HFF-Myc (cell line): ENCODE measurements at places on chromosomes 5 and 9.

- DNase-seq, result no peak
Measured at GRCh38 chr5:150338546-150338945, 19.0 kb upstream of the TCOF1 start.

DNA sequence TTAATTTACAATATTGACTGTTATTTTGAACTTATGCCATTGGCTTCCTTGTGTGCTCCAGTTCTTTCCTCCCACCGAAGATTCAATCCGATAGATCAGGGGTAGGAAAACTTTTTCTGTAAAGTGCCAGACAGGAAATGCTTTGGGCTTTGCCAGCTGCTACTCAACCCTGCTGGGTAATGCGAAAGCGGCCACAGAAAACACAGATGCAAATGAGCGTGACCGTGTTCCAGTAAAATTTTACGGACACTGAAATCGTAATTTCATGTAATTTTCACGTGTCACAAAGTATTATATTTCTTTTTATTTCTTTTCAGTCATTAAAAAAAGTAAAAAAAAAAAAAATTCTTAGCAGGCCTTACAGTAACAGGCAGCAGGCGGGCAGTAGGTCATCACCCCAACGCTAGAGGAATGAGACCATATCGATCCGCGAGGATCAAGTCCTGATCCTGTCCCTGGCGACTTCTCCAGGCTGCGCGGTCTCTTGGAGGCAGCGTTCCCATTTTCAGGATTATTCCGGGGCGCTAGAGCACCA lies 599 bp downstream of the NMRK1 start:
- no peak for DNase-seq

DNA sequence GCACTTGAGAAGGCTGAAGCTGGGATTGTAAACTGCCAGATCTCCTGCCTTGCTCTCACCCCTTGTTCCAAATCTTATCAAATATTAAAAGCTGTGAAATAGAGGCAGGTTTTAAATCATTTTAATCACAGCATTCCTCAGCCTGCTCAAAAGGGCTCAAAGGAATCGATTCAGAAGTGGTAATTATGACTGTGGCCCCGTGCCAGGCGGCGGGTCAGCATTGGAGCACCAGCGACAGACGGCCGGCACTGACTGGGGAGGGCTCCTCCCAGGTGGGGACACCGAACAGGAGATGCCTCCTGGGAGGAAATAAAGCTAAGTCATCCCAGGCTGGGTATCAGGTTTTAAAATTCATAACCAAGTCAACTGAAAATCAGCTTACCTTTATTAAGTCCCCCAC lies 66.7 kb downstream of the KCNIP1 start:
- DNase-seq, result no peak

DNA sequence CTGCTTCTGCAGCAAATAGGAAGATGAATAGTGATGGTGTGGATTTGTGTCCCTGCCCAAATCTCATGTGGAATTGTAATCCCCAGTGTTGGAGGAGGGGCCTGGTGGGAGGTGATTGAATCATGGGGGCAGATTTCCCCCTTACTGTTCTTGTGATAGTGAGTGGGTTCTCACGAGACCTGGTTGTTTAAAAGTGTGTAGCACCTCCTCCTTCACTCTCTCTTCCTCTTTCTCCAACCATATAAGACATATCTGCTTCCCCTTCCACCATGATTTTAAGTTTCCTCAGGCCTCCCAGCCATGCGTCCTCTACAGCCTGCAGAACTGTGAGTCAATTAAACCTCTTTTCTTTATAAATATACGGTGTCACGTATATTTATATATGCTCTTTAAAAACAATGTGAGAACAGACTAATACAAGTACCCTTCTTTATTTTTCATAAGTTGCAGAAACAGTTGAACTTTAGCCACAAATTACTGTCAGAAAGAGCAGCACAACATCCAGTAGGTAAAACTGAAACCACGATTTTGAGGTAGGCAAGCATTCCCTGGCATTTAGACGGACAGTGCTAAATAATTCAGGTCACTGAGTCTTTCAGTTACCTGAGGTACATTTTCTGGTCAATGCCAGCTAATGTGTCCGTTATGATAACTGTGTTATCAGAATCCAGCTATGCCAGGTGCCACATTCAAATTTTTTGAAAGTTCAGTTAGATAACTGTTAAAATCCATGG lies 79.3 kb upstream of the SPEF2 start:
- DNase-seq, result no peak

- no peak for DNase-seq
Measured at GRCh38 chr5:80348171-80348570, 28.4 kb downstream of the SPZ1 start.

GRCh38 chr9:9904041-9904440 lies 708.8 kb downstream of the PTPRD start:
- no peak for DNase-seq

- no peak for DNase-seq
Measured at GRCh38 chr9:99105152-99106043, 485 bp downstream of the TGFBR1 start.

DNA sequence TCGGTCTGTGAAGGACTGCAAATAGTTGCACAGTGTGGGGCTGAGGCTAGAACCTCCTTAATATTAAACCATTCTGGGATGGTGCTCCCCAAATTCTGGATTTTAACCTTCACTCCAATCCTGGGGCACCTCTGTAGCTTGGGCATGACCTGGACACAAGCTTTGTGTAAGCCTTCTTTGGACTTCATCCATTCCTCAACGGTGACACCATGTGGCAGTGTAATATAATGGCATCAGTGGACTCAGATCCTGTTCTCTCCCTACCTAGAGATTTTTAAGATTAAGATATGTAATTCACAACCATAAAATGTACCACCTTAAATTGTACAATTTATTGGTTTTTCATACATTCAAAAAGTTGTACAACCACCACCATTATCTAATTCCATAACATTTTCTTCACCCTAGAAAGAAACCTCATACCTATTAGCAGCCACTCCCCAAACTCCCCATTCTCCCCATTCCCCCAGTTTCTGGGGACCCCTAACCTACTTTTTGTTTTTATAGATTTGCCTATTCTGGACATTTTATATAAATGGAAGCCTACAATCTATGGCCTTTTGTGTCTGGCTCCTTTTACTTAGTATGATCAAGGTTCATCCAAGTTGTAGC lies 4.8 kb upstream of the PLGRKT start:
- peak; percentile 32 for DNase-seq

DNA sequence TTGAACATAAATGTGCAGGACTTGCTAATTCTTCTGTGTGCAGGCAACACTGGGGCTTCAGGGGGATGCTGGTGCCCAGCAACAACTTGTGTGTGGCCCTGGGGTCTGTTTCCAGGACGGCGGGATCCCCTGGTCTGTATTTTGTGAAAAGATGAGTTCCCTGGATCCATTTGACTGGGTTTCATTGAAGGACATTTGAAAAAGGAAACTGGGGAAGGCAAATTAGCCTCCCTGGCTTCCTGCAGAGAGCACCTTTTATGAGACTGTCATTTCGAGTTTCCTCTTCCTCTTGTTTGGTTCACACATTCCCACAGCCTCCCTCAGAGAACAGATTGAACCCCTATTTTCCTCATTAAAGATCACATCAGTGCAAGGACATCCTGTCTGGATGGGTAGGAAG lies 63.1 kb downstream of the FOXI1 start:
- DNase-seq, result no peak

DNA sequence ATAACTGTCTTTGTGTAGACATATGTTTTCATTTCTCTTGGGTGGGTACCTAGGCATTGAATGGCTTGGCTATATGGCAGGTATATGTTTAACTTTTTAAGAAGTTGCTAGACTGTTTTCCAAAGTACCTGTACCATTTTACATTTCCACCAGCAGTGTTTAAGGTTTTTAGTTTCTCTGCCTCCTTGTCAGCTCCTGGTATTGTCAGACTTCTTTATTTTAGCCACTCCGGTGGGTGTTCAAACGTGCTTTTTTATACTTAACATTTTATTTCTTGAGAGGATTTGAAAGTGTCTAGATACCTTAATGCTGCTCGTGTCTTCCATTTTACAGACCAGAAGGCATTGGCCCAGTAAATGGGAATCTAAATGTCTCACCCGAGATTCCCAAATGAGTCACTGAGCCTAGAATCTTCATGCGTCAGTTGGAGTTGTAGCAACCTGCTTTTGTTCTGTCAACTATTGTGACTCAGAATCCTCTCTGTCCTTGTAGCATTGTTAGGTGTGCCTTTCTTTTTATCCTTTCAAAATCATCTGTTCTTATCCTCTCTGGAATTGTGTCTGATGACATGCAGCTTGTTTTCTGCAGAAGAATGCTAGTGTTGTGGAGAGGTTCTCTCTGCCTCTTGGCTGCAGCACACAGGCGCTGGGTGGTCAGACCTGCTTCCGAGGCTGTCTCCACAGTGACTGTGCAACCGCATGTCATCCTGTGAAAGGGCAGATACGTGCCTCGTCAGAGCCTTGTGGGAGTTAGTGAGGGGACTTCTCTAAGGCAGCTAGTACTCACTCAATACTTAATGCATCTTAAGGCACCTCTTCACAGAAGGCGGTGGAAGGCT lies 291.8 kb downstream of the AOPEP start:
- peak; percentile 83 for DNase-seq

GRCh38 chr5:90014420-90014819 lies 395.1 kb downstream of the CETN3 start:
- no peak for DNase-seq

DNA sequence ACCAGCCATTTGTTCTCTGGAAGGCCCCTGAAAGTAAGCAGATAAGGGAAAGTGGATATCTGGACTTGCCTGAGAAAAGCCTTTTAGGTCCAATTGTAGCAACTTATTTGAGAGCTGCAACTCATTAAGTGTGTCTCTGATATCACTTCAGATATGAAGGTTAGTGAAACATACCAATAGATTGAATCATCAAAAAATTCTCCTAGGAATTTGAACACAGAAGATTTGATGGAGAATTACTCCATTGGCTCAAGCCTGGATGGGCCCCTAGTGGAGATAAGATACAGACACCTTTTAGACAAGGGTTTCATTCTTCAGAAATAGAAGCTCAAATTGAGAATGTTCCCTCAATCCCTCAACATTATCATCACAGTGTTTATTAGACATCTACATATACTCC lies 356.7 kb downstream of the NDUFS4 start:
- no peak for DNase-seq

DNA sequence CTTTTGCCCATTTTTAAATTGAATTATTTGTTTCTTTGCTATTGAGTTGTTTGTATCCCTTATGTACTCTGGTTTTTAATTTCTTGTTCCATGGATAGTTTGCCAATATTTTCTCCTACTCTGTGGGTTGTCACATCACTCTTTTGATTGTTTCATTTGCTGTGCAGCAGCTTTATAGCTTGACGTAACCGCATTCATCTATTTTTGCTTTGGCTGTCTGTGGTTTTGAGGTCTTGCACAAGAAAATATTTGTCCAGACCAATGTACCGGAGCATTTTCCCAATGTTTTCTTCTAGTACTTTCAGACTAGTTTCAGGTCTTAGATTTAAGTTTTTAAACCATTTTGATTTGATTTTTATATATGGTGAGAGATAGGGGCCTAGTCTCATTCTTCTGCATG lies 36.2 kb upstream of the ZNF366 start:
- DNase-seq, result no peak

DNA sequence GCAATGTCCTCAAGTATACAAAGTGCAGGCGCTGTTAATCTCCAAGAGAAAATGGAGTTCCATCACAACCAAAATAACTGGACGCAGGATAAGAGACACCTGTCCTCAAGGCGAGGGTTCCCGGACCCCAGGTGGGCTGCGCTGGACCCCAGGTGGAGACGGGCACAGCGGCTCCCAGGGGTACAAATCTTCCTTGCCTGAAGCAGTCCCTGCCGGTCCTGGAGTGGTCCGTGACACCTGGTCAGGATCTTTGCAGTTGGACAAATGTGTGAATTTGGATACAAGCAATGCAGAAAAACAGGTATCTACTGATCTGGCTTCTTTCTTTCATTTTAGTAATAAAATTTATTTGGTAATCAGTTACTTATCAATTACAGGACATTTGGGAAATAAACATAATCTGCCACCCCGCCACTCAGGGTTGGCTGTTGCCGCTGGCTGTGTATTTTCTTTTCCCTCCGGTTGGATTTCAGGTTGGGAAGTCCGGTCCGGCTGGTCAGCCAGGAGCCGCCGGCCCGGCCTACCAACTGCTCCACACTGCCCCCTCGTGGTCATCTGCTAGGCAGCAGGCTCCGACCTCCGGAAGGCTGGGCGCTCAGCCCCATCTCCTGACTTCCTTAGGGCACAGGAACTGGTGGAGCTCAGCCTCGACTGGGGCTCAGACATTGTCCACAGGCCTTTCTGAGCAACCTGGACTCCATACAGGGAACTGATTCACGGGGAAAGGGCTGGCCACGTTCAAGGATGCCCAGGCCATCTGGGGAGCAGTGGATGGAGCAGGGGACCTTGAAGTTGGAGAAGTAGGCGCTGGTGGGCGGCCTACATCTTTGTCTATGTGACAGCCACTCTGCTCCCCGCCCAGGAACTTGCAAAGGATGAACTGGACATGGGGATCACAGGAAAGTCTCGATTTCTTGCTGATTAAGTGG lies 43.4 kb downstream of the NXNL2 start:
- DNase-seq, result no peak

DNA sequence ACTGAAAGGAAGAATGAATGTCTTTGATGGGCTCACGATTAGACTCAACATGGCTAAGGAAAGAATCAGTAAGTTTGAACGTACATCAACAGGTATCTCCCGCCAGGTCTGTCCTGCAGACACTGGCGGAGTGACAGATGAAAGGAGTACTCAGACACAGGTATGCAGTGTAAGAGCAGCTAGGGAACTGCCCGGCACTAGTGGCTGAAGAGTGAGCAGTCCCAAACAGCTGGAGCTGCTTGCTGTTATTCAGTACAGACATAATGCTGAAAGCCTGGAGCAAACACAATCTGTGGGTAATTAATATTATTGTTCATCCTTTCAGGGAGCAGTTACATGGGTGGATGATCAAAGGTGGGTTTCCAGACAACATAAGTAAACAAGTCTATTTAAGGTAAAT lies 835.5 kb downstream of the TLE4 start:
- DNase-seq, result no peak

DNA sequence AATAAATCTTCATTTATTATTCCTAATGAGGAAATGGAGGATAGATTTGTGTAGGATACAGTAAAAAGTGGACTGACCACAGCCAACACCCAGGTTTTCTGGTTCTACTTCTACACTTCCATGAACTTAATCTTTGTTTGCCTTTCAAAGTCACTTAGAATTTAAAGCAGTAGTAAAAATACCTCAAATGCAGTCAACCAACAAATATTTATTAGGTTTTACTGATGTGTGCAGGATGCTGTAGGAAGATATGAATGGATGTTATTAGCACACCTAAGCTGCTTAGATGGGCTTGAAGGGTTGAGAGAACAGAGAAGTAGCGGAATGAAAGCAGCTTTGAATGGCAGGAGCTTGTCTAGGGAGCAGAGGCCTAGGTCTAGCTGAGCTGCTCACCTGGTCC lies 201.1 kb downstream of the PALM2AKAP2 start:
- no peak for DNase-seq

- DNase-seq, result no peak
Measured at GRCh38 chr9:84382720-84383119, 42.2 kb upstream of the SLC28A3 start.

DNA sequence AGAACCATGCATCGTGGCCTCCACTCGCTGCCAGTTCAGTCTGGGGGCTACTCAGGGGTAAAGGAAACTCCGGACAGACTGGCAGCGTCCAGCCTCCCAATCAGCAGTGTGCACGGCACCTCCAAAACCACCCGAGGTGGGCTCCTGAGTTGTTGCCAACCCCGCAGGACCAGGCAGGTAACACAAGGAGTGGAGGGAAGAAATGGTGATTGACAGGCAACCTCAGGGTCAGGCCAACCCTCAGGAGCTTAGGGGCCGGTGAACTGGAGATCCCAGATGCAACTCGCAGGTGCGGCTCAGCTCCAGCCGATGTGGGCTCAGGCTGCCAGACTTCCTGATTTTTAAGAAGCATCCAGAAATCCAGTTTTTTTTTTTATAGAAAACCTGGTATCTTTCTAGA lies 37.3 kb upstream of the AKNA start:
- DNase-seq, result no peak

- no peak for DNase-seq
Measured at GRCh38 chr5:143601917-143602333, 198.4 kb upstream of the NR3C1 start.
